ENCODE measurements at places on chromosomes 5 and 9.

DNA sequence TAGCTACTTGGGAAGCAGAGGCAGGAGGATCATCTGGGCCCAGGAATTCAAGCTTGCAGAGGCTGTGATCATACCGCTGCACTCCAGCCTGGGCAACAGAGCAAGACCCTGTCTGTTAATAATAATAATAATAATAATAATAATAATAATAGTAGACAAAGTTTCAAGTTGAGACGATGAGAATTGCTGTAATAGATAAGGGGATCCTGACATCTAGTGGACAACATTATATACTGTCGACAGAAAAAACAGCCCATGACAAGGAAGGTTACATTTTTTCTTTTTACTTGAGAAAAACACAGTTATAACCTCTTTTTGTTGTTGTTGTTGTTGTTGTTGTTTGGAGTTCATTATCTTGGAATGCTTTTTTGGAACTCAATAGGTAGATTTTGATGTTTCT is 35.3 kb downstream of the NDFIP1 start:
- no peak for DNase-seq

DNA sequence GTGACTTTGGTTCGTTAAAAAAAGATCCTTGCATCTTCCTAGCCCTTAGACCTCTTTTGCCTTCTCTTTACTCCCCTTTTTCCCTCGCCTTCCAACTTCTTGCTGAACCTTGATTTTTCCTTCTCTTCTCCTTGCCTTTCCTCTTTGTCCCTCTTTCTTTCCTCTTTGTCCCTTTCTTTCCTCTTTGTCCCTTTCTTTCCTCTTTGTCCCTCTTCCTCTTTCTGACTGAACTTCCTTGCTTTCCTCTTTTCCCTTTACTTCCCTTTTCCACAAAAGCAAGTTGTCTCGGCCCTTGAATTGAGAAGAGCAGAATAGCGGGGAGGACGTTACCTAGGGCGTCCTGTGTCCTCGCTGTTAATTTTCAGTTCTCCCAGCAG is 1.4 kb upstream of the MLLT3 start:
- DNase-seq, result no peak

DNA sequence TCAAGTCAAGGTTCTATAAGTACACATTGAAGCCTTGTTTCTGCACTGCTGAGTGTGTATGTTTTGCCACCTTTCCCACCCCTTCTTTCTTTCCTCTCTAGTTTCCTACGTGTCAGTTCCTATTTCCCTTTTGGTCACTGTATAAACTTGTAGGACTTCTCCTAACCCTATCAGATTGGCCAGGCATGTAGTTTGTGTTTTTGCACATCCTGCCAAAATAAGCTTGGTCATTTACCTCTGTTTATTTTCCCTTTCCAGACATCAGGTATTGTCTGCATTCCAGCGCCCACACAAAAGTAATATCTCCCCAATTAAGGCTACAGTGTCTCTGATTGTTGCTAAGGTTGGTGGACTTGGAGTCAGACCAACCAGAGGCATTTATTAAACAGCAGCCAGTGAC is 252.9 kb upstream of the MPDZ start:
- no peak for DNase-seq

GRCh38 chr9:127519301-127520166 is 68.2 kb downstream of the LRSAM1 start:
- peak; percentile 52 for DNase-seq

- DNase-seq, result no peak
Observed at GRCh38 chr9:20694248-20694647, 10.2 kb downstream of the FOCAD start.

GRCh38 chr5:173341961-173342430 is 13.8 kb upstream of the STC2 start:
- DNase-seq, result no peak

- DNase-seq, result no peak
Observed at GRCh38 chr5:143671674-143672569, 140.0 kb upstream of the HMHB1 start.

DNA sequence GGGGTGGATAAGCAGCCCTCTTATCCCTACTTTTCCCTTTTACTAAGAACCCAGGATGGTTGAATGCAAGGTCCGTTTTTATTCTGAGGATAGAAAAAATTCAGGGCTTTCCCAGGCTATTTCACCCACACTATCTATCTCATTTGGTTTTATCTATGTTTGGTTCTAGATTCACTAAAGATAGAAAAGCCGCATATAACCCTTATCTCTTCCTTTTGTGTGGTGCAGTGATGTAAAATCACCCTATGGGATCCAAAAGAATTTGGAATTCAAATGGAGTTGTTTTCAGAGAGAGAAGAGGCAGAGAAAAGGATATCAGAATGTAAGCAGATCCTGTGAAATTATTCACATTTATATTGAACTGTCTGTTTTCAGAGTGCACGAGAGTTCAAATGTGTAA is 236.3 kb upstream of the RFX3 start:
- DNase-seq, result no peak

DNA sequence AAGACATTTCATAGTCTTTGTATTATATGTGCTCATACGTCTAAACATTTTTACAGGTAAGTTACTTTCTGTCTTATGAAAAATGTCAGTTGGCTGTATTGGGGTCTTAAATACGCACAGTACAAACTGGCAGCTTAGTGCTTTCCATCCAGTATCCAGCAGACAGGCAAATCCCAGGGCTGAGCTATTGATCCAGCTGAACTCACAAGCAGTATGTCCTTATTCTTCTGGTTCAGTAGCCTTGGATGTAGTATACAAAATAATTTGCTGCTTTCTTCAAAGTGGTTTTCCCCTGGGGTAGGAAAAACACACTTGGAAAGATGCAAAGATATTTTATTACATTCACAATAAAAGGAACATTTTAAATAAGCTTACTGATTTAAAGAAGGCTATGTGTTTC is 617.2 kb downstream of the NR2F1-AS1 start:
- DNase-seq, result no peak

GRCh38 chr5:159663986-159664385 is 252.3 kb upstream of the ADRA1B start:
- DNase-seq, result no peak

DNA sequence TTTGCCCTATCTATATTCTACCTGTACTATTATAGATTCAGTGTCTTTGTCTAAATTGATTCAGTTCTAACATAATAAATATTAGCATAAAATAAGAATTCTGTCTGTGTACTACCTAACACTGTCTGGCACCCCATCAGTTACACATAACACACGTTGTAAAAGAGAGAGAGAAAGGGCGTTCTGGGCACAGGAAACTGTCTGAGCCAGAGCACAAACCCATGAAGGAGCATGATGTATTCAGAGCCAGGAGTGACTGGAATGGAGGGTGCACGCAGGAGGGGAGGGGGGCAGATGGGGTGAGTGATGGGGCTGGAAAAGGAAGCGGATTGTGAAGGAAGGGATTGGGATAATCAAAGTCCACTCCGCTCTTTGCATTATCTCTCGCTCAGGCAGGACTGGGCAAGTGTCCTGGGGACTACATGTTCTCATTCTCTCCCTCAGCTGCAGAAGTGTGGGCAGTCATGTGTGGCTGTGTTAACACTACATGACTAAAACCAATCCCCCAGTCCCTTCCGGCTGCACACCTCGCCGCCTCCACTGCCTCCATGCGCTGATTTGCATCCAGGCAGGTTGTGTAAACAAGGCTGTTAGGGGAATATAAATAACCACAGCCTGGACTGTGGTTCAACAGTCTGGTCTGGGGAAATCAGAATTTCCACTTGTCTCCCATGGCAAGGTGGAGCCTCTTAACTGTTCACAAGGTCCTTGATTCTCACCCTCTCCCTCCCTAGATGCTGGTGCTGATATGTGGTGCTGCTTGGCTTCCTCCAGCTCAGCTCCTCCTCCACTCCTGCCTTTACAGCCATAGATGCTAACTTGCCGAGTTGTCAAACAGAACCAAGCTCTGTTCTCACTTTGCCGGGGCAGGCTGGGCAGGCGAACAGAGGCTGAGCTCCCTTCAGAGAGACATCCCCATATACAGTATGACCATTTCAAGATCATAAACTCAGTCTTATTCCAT is 367.5 kb upstream of the BRINP1 start:
- DNase-seq, result no peak

- no peak for DNase-seq
Observed at GRCh38 chr5:1453613-1454012, 8.4 kb upstream of the SLC6A3 start.

GRCh38 chr5:1105350-1106265 is 6.3 kb downstream of the SLC12A7 start:
- DNase-seq, result peak; percentile 70

- no peak for DNase-seq
Observed at GRCh38 chr5:167332309-167332708, 959.1 kb upstream of the WWC1 start.

GRCh38 chr5:72741805-72742204 is 74.7 kb upstream of the TNPO1 start:
- DNase-seq, result no peak

DNA sequence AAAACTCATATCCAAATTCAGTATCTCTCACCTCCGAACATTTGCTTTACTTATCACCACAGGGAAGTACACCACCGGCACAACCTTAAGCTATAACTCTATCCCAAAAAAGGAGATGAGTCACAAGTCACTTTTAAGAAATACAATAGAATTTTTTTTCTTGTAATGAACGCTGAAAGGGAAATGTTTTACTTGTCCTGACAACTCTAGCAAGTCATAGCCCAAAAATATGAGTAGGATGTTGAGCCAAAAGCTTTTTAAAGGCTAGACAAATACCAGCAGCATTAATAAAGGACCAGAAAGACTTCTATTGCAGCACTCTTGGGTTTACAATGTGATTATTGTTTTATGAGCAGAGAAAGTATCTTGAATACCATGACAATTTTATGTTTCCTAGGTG is 147.3 kb upstream of the FST start:
- DNase-seq, result no peak

GRCh38 chr5:83000922-83001321 is 76.3 kb downstream of the TMEM167A start:
- no peak for DNase-seq

DNA sequence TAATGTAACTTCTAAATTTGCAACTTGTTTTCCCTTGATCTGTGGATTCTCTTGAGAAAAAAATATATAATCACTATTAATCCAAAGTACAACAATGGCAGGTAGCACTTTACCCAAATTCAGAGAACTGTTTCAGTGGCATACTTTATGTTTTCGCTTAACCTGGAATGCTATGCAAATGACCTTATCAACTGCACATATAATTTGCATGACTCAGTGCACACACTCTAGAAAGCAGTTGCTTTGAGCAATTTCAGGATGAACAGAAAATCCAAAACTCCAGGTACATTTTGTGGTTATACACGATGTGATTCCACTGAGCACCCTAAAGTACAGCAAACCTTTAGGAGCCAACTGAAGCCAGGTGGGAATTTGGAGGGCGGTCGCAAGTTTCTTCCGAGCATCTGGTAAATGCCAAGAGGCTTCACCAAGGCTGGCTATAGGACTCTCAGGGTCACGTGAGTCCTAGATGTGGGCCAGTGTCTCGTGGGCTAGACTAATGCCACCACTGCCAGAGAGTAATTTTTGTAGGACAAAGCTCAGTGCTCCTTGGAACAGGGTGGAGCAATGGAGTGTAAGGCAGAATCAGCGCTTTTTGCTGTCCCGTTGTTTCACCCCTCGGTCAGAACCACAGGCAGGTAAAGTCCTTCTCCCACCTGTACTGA is 37.3 kb downstream of the DMGDH start:
- DNase-seq, result no peak

DNA sequence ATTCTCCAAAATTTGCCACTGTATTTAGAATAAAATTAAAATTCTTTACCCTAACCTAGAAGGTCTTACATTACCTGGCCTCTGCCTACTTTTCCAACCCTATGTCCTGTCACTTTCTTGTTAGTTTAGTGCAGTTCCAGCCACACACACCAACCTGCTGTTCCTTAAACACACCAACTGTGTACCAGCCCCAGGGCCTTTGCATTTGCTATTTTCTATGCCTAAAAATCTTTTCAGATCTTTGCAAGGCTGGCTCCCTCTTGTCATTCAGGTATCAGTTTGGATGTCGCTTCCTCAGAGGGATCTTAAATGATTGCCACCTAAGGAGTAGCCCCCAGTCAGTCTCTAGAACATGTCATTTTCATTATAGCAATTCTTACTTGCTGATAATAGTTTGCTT is 17.7 kb upstream of the NRG2 start:
- DNase-seq, result no peak

GRCh38 chr5:94944160-94944559 is 325.7 kb downstream of the SLF1 start:
- DNase-seq, result no peak

- DNase-seq, result no peak
Observed at GRCh38 chr5:96481867-96482266, 48.8 kb upstream of the PCSK1 start.

- DNase-seq, result no peak
Observed at GRCh38 chr9:90342607-90343006, 300.0 kb downstream of the DIRAS2 start.
